Frontal cortex (tissue), 4 donors: ENCODE measurements at places on chromosomes 2 and 18. TPM values are rescaled to one million over a fixed set of nuclear protein-coding genes. Genes with fewer than 3 reads are reported as not detected.

The POTEJ gene
- total RNA-seq = not detected

The ZNF892 gene
- total RNA-seq = 29.8 TPM

The SPATS2L gene
- total RNA-seq = 40.8 TPM

The TMEM17 gene
- total RNA-seq = 4.9 TPM

The SERPINB2 gene
- total RNA-seq = not detected
